ENCODE measurements at places on chromosomes 5 and 9.

GRCh38 chr5:151459680-151460324, 12.4 kb downstream of the SLC36A1 start:
- no peak for DNase-seq

DNA sequence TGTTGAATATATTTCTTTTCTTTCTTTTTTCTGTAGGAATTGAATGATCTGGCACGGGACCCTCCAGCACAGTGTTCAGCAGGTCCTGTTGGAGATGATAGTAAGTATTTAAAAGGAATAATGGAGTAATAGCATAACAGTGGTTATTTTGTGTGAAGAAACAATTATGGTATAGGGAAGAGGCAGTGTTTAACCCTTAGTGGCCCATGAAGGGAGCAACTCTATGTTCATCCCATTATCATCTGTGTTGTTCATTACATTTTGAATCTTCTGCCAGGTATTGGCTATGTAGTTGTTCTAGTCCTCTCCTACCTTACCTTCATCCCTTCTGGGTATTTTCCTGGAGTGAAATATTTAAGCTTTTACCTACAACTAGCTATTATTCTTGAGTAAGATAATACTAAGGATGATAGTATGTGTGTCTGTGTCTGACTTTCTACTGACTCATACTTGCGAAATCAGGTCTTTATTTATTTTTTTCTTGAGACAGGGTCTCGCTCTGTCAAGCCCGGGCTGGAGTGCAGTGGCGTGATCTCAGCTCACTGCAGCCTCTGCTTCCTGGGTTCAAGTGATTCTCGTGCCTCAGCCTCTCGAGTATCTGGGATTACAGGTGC, 39.3 kb downstream of the UBE2D2 start:
- no peak for DNase-seq

GRCh38 chr9:93593144-93593658, 16.8 kb downstream of the PHF2 start:
- DNase-seq = no peak

DNA sequence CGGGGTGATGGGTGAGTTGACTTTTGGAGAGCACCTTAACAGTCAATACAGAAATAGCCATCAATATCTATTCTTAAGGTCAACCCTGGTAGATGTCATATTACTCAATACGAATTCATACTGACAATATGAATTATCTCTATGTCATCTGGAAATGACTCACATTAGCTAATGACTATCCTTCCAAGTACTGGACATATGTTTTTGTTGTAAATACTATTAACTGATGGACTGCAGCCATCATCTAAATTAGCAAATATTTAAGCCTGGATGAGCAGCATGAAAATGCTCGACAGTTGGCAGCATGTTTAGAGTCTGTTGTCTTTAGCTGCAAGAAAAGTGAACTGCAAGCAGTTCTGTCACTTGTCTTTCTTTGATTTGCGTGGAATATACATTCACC, 19.6 kb upstream of the ISOC1 start:
- DNase-seq = no peak

DNA sequence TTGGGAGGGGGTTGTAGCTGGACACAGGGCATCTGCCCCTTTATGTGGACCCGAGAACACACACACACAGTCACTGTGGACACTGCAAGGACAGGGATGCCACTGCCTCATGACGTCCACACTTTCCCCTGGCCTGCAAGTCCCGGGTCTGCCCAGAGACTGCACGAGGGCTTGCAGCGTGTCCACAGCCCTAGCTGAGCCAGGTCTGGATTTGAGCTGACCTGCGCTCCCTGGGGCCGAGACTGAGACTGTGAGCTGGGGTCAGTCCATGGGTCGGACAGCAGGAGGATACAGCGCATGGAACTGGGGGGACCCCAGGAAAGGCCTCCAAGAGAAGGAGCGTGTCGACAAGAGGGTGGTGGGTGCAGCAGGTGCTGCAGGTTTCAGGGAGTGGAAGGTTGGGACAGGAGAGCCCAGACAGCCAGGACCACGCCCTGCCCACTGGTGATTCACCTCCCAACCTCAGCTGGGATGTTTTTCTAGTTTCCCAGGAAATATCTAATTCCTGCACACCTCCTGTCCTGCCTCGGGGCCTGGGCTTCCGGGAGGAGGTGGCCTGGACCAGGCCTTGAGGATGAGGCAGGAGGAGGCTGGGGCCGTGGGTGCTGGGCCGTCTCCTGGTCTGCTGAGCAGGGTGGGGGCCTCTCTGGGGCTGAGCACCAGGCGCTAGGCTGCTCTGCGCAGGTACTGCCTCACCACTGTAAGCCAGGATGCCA, 806 bp upstream of the RNF224 start:
- DNase-seq = peak; percentile 23

DNA sequence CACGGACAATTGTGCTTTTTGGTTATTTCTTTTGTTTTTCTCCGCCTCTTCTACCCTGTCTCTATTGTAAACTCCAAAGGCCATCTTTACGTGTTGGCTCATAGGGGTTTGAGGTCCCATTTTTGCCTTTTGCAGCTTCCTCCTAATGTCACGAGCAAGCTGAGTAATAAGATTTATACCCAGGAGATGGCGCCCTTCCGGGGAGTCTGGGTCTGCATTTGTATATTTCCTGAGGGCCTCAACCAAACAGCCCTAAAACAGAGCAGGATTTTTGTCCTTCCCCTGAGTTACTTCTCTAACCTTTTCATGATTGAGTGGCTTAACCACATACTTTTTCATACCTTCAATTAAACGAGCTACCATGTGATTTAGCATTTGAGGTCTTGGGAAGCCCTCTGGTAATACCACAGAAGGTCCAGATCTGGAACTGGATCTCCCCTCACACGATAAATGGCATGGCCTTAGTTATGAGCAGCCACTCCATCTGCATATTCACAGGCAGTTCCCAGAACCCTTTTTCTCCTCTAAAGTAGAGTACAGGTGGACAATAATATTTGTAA, 11.2 kb upstream of the CFAP95 start:
- no peak for DNase-seq

GRCh38 chr5:148499452-148499851, 115.7 kb downstream of the FBXO38 start:
- DNase-seq = no peak

DNA sequence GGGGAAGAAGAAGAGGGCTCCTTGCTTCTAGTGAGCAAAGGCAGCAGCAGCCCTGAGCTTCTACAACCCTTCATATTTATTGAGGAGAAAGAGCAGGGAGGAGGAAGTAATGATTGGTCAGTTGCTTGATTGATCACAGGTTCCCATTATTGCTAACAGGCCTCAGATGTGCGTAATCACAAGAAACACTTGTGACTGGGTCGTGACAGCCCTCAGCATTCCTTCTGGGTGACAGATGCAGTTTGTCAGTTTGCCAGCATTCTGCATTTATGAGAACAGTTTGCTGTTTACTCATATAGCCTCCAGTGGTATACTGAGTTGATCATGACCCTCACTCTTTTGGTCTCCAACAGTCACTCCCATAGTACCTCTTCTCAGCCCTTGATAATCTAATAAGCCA, 111.5 kb upstream of the TNC start:
- DNase-seq = no peak

DNA sequence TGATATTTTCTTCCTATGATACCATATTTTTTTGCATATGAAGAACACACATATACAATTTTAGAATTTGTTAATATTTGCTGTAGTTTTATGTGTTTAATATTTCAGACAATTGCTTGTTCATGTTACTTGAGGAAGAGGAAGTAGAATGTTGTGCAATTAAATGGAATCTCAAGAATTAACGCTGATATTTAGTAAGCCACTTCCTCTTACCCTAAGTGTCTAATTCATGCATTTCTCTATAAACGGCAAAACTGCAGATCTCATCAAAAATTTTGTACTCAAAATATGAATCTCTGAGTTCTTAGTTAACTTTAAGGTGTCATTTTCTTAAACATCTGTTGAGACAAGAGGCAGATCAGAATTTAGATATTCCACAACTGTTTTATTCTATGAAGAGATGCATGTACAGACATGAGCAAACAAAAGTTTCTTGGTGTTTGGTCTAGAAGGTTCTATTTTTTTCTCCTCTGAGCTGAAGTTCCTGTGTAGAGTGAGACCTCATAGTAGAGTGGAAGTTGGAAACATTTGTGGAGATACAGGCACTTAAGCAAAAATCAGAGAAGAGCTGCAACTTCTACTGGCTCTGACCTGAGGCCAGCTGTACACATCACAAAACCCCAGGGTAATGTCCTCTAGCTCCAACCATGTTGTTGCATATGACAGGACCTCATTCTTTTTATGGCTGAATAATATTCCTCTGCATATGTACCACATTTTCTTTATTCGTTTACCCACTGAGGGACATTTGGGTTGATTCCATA, 16.6 kb upstream of the TGFBI start:
- no peak for DNase-seq

GRCh38 chr5:136639616-136640015, 274.3 kb upstream of the TRPC7 start:
- DNase-seq = no peak

DNA sequence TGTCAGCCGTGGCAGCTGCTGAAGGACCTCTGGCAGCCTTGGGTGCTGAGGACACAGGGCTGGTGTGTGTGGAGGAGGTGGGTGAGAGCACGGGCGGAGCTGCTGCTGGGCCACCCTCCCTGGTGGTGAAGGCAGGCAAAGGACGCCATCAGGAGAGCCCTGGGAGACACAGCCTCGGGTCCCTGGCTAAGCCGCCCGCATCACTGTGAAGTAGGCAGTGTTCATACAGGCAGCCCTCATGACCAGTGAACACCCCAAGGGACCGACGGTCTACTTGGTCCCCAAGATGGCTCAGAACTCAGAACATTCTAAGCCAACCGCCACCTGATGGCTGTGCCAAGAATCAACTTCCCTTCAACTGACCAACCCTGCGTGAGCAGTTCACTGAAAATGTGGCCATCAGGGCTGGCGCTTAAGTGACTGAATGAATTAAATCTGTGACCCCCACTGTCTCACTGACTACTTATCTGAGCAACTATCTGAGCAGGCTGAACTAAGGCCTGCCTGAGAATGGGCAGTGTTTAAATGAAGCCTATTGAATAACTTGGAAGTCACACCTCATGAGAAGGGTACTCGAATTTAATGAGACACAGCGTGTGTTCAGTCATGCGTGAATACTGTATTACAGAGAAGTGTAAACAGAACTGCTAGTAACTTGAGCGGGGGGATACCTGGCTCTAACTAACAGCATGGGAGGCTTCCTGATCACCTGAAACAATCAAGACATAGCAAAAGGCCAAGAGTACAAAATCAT, 54.7 kb upstream of the SIMC1 start:
- no peak for DNase-seq

- DNase-seq = no peak
These were observed 231.2 kb downstream of the EBF1 start for GRCh38 chr5:158868546-158868945.

DNA sequence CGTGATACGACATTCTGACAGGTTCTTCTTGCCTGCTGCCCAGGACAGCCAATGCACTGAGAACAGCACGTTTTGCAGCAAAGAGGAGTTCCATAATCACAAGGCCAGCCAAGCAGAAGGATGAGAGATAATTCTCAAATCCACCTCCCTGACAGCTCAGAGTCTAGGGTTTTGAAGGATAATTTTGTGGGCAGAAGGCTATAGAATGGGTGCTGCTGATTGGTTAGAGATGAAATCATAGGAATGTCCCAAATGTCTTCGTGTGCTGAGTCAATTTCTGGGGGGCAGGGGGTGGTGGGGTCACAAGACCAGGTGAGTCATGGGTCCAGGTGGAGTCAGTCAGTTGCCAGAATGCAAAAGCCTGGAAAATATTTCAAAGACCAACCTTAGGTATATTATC, 175.5 kb upstream of the SLC30A5 start:
- DNase-seq = no peak

- DNase-seq = no peak
These were observed 115.0 kb downstream of the PRKACG start for GRCh38 chr9:68898781-68899439.

DNA sequence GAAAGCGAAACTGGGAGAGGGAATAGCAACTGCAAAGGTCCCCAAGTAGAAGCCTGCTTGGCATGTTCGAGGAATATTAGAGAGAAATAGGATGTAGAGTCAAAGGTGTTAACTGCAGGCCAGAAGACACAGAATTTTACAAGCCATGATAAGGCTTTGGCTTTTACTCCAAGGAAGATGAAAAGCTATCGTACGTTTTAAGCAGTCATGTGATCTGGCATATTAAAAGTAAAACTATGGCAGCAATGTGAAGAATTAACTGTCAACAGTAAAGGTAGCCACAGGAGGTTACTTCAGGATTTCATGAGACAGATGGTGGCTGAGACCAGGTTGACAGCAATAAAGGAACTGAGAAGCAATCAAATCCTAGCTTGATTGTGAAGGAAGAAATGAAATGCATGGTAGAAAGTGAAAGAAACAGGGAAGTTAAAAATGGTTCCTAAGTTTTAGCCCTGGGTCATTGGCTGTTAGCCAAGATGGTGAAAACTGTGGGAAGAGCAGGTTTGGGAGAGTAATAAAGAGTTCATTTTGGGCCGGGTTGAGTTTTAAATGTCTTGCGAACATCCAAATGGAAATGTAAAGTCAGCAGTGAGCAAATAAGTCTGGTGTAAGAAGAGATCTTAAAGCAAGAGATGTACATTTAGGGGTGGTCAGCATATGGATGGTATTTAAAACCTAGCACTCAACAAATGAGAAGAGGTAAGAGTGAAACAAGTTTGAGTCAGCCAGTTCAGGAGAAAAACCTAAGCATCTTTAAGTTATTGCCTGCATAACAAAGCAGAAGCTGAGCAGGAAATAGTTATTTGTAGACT, 20.3 kb upstream of the TTC33 start:
- no peak for DNase-seq

DNA sequence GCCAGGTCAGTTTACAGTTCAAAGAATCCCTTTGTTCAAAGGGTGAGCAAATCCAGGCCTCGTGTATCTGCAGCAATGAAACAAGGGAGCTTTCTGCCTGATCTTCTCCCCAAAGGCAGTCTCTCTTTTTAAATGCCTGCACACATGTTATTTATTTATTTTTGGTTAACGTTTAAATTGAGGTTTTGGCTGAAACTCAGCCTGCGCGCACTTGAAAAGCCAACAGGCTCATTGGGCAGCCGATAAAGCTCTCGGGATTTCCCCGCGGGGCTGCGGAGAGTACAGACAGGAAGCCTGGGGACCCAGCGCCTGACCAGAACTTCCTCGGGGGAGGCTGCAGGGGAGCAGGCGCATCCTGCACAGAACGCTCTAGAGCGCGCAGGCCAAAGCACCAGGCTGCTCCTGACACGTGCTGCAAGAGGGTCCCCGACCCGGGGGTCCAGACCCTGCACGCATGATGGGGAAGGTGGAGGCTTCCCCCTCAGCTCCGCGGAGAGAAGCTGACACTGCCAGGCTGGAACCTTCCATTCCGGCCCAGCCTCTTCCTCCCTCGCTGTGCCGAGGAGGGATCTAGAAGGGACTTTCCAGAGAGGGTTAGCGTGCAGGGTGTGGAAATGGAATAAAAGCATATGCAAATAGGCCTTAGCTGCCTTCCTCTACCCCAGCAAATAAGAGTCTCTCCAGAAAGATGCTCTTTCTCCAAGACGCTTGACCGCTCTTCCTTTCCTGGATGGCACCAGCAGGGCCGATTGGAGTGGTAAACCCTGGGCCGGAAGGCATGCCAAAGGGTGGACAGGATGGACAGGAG, 46.1 kb downstream of the PTTG1 start:
- DNase-seq = peak; percentile 90

All from heart left ventricle (tissue), 16 donors.